ENCODE measurements at places on chromosomes 11 and 22.

DNA sequence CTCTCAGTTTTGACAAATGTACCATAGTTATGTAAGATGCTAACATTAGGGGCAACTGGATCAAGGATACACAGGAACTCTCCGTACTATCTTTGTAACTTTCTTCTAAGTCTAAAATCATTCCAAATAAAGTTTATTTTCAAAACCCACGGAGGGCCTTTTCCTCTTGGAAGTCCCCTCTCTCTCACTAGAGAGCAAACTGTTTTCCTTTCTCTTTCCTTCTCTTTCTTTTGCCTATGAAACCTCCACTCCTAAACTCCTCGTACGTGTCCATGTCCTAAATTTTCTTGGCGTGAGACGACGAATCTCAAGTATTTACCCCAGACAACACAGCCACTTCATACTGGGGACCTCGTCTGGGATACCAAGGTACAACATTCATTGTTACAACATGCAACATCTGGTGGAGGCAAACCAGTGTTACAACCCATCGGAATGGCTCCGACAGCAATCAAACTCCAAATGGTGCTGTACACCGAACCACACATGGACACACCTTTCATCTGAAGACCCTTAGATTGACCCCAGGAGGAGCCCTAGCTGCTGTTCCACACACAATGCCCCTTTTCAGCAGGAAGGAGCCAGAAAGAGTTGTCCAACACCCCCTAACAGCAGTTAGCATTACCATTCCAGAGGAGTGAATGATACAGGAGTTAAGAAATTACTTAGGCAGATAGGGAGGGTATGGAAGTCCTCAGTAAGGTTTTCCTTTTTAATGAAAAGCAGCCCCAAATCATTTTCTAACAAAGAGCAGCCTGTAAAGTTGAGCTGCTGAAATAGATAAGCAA, 108.1 kb downstream of the SGSM3 start:
- no peak for DNase-seq

GRCh38 chr22:22939588-22940368, 52.2 kb downstream of the IGLL5 start:
- DNase-seq = no peak

DNA sequence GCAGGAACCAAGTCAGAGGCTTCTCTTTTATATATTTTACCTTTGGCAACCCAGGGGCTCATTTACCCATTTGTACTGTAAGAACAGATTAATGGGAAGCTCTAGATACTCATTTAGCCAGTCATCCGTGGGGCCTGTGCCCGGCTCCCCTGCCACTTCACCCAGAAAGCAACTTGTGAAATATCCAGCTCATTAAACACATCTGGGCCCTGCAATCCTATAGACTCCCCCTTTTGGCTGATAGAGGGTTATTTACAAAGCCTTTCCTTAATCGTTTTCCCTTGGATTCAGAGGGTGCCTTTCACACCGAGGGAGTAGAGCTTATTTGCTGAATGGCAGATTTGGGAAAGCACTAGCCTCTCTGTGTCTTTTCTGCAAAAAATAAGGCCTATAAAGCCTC, 118.7 kb upstream of the SORL1-AS1 start:
- DNase-seq = no peak

DNA sequence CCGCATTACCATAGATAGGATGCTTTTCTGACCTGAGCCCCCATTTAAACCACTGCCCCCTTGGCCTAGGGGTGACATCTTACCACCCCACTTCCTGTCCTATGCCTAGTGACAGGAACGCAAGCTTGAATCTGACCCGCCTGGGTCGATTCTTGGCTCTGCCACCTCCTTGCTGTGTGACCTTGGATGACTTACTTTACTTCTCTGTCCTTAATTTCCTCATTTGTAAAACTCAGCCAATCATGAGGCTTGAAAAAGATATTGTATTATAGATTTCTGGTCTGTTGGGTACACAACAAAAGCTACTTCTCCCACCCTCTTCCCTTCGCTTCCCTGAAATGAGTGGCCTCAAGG, 39.2 kb upstream of the CDON start:
- no peak for DNase-seq

- no peak for DNase-seq
Measured at GRCh38 chr11:10892250-10892649, 34.4 kb upstream of the ZBED5 start.

- DNase-seq = no peak
Measured at GRCh38 chr11:119593346-119593745, 135.7 kb downstream of the NECTIN1 start.

DNA sequence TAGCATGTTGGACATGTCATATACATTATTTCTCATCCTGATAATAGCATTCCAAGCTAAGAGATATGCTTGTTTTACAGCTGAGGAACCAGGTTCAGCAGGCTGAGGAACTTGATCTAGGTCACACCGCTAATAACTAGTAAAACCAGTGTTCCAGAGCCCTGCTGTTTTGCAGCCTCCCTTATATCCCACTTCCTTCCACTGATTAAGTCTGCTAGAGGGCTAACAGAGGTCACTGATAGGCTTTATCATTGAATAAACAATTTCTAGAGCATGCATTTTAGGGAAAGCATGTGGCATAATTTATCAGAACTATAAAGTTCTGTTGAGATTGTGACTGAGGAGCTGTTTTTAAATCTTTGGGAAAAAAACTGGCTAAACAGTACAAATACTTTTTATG, 54.0 kb downstream of the UVRAG start:
- DNase-seq = no peak

Measured in progenitor cell of endocrine pancreas (in vitro differentiated cells).